Glomerular endothelial cell (primary cell): ENCODE measurements at places on chromosomes 13 and 19.

DNA sequence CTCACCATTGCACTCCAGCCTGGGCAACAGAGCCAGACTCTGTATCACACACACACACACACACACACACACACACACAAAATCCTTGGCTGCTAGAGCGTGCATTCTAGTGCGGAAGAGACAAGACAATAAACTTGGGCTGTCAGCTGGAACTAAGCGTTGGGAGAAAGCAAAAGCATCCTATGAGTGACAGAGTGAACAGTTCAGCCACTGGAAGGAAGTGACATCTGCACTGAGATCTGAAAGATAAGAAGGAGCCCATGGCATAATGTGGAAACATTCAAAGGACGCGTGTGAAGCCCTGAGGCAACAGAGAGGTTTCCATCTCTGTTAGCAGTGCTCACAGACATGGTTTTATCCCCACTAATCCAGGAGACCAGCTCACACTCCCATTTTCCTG, 3.5 kb upstream of the SLC1A5 start:
- DNase-seq: no peak

DNA sequence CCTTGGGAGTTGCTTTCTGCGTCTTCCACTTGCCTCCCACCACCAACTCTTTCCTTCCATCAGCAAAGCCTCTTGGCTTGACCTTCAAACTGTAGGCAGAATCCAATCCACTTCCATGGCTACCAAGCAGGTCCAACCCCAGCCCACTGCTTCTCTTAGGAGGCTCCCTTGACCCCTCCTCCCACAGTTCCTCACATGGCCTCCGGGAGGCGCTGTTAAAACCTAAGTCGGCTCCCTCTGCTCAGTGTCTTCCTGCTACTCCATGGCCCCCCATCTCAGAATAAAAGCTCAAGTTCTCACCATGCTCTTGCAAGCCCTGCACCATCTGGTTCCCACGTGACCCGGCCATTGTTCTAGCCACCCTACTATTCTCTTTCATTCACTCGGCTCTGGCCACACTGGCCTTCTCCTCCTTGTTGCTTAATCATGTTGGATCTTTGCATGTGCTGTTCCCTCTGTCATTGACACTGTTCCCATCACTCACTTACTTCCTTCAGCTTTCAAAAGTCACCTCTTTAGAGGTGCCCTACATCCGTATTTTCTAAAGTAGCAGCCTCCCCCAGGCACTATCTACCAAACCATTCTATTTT, 7.5 kb downstream of the IZUMO2 start:
- DNase-seq: no peak

DNA sequence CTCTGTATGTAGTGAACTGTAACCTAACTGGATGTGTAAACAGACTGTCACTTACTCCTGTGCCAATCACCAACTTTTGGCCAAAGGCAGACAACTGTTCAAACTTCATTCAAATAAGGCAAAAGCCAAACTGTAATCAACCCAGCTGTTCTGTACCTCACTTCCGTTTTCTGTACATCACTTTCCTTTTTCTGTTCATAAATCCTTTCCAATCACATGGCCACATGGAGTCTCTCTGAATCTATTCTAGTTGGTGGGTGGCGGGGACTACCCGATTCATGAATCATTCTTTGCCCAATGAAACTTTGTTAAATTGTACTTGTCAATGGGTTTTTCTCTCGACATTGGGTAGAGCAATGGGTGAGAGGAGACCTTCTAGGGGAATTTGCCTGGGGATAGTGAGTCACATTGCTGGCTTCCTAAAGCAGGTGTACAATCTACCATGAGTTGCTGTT, 178.3 kb upstream of the RFC3 start:
- no peak for DNase-seq

GRCh38 chr13:98478189-98479129, 98.4 kb downstream of the STK24 start:
- DNase-seq: no peak

DNA sequence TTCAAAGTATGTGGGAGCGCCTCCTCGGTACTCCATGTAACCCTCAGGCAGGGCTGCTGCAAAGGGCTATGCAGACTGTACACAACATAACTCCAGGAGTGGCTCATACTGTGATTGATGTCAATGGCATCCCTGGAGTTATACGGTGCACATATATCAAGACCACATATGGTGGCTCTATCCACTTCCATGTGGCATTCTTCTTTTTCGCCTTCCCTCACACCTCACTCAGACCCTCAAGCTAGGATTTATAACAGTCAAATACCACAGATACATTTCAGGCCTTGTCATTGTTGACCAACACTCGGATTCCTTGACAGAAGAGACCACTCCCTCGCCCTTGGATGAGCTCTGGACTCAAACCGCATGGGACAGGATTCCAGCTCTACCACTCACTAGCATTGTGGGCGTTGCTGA, 11.3 kb upstream of the UBL3 start:
- DNase-seq: no peak

DNA sequence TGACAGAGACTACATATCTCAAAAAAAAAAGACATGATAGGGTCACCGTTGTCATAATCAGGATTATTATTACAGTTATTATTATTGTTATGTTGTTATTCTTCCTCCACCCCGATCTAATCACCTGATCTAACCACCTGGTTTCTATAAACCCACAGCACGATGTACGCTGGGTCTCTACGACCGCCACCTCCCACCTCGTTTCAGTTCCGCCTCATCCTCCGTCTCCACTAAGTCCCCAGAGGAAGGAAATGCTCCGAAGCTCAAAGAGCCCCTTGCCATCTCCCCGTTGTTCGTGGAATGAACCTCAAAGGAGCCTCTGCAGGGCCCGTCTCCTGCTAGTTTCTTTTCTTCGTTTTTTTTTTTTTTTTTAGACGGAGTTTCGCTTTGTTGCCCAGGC, 15.9 kb upstream of the MEIS3 start:
- DNase-seq: no peak

DNA sequence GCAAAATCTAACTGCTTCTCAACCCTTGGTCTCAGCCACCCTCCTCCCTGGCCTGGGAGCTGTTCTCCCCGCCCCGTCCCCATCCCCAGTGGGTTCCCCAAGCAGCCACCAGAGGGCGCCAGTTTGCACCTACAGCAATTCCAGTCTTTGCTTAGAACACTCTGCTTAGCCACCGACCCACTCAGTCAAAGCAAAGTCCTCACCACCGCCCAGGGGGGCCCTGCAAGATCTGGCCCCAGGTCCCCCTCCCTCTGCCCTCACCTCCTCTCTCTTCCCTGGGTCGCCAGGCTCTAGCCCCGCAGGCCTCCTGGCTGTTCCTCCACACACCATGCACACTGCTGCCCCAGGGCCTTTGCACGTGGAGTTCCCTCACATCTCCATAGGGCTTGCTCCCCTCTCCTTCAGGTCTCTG, 12.4 kb downstream of the TMEM143 start:
- DNase-seq: no peak

GRCh38 chr19:30648866-30649862, 277.0 kb downstream of the ZNF536 start:
- DNase-seq: no peak

- DNase-seq: no peak
Observed at GRCh38 chr19:35031072-35031881, 1.0 kb downstream of the SCN1B start.

- DNase-seq: no peak
Observed at GRCh38 chr13:19181621-19182485, at the start of gene TUBA3C. TUBA3C (minus strand) TSS chr13:19181824; CDS start chr13:19181747, 77 bp downstream.

DNA sequence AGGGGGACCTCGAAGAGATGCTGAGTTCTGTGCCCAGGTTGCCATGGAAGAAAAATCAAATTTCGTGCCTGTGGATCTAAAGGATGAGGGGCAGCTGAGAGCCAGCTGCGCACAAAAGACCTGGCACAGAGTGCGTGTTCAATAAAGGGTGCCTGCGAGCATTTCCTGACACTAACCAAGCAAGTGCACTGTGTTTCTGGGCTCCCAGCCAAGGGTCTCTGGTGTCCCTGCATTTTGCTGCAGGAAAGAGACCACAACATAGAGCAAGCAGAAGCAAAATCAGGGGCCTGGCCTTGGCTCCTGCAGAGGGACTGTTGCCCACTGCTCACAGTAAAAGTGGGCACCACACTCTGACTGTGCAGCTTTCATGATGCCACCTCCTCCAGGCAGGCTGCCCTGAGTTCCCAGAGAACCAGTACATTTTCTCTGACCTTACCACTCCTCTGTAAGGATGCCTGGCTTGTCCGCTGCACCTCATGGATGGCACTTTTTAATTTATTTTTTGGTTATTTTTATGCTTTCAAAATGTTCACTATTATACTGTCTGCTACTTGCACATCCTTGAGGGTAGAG, 70.8 kb upstream of the GPR12 start:
- DNase-seq: no peak

DNA sequence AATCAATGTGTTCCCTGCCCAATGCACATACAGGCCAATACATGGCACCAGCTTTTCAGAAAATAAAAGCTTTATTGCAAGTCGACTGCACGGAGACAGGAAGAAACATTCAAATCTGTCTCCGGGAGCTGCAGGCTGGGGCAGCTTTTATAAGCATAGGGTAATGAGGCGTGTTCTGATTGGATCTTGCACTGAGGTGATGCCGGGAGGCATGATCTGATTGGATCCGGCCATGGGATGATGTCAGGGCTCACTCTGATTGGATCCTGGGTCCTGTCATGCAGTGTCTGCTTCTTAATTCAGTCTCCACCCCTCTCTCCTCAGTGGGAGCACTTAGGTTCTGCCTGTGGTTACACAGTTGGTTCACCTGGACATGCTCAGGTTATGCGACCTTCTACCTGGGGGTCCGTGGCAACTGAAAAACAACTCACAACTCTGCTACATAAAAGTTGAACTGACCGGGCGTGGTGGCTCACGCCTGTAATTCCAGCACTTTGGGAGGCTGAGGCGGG, 11.8 kb upstream of the FBN3 start:
- DNase-seq: no peak

- no peak for DNase-seq
Observed at GRCh38 chr13:36766295-36766694, 52.7 kb upstream of the RFXAP start.
